ENCODE measurements at places on chromosomes 7 and 10.

DNA sequence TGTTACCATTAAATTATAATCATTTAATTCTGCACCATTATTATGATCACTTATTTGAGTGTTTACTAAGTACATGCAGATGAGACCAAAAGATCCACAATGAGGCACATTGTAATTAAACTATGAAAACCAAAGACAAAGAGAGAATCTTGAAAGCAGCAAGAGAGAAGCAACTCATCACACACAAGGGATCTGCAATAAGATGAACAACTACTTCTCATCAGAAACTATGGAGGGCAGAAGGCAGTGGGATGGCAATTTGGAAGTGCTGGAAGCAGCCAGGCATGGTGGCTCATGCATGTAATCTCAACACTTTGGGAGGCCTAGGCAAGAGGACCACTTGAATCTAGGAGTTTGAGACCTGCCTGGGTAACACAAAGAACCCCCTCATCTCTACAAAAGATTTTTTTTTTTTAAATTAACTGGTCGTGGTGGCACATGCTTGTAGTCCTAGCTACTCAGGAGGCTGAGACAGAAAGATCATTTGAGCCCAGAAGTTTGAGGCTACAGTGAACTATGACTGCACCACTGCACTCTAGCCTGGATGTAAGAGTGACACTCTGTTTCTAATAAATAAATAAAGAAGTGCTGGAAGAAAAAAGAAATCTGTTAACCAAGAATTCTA lies 47.7 kb downstream of the CDK6 start:
- no peak for DNase-seq

DNA sequence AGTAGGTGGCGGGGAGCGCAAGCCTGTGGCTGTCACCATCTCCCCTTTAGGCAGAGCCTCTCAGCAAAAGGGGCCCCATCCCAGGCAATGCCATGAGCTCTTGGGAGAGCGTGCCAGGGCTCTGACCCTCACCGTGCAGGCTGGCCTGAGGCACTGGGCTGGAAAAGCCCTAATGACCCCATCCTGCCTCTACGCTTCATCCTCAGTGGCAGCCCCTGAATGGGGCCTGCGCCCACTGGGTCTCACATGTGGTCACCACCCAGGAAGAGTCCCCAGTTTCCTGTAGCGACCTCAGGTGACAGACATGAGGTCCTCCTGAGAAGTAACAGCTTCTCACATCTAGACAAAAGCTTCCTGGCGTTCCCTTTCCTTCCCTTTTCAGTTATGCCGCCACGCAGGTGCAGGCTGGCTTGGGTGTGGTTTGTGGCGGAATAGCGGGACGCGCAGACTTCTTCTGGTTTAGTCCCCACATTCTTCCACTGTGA lies 59.2 kb downstream of the CLEC2L start:
- DNase-seq = no peak

DNA sequence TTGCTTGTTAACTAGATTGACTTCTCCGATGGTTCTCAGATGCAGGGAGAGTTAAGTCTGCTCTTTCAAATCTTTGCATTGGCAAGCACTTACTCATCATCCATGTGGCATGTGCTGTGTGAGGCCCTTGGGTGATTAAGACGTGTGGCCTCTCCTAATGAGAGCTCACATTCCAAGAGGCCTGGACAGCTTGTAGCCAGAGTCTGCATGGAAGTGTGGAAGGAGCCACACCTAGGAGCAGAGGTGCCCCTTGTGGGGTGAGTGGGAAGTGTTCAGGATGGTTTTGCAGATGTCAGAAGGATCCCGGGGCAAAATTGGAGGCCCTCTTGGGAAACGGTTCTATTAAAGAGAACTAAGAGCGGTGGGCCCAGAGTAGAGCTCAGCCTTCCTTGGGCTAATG lies 225.9 kb downstream of the PAXIP1 start:
- DNase-seq = no peak

DNA sequence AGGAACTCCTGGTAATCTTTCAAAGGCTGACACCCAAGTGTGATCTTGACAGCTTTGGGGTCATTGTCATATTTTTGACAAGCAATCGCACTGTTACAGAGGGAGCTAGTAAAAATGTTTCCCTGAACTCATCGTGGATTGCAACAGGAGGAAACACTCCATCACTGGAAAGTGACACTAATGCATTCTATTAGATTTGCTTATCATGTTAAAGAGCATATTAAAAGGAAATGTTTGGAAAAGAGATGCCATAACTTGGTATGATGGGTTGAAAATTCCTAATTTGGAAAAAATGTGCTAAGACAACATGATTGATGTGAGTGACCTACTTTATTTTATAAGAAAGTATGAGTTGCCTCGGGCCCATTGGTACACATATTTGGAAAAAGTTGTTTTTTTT lies 22.7 kb upstream of the EMX2 start:
- no peak for DNase-seq

DNA sequence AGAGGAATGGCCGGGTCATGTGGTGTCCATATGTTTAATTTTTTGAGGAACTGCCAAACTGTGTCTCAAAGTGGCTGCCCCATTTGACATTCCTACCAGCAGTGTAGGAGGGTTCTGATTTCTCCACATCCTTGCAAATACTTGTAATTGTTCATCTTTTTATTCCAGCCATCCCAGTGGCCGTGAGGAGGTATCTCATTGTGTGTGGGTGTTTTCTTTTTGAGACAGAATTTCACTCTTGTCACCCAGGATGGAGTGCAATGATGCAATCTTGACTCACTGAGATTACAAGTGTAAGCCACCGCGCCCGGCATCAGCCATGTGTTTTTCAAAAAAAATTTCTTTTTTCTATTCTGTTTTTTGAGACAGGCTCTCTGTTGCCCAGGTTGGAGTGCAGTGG lies 38.7 kb upstream of the DLG5 start:
- no peak for DNase-seq

DNA sequence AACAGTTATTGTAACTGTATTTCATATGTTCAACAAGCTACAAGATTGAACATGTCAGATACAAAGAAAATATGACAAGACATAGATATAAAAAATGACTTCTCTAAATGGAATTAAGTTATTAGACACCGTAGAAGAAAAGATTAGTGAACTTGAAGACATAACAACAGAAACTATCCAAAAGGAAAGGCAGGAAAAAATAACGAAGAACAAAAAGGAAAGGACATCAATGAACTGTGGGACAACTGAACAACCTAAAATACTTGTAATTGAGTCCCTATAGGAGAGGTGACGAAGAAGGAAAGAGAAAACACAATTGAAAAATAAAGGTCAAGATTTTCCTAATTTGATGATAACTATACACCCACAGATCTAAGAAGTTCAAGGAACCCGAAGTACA lies 32.3 kb downstream of the UPF2 start:
- no peak for DNase-seq

- no peak for DNase-seq
Measured at GRCh38 chr7:128056901-128057300, 25.7 kb upstream of the LRRC4 start.

GRCh38 chr7:122709930-122710646 lies 7.4 kb upstream of the RNF148 start:
- no peak for DNase-seq

DNA sequence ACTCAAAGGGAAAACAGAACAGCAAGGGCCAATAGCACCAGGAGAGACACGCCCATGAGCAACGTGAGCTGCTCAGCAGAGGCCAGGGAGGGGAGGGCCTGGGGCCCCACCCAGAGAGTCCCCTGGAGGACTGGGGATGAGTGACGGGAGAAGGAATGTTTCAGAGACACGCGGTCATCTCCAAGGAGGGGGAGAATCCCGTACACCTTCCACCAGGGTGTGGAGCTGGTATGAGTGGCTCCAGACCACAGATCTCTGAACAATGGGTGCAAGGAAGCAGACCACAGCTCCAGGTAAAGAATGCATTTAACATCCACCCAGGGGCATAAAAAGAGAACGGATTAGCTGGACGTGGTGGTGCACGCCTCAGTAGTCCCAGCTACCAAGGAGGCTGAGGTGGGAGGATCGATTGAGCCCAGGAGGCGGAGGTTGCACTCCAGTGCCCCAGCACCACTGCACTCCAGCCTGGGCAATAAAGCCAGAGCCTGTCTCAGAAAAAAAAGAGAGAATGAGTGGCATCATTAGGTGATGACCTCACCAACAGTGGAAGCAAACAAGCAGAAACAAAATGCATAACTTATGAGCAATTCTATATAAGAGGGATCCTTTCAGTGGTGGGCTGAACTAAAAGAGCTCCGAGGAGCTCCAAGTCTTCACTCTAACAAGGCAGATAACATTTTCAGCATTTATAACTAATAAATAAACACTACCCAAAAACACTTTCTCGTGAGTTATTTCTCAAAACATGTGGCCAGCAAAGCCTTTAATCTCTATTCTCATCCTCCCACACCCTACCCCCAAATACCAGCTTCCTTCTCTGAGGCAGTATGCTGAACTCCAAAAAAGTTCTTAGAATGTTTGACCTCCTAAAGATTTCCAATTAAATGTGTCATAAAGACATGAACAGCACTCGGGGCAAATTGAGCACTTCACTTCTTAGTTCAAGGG lies 12.5 kb downstream of the PSAP start:
- no peak for DNase-seq

GRCh38 chr10:2619472-2619871 lies 447.9 kb upstream of the PFKP start:
- DNase-seq = peak; percentile 18

DNA sequence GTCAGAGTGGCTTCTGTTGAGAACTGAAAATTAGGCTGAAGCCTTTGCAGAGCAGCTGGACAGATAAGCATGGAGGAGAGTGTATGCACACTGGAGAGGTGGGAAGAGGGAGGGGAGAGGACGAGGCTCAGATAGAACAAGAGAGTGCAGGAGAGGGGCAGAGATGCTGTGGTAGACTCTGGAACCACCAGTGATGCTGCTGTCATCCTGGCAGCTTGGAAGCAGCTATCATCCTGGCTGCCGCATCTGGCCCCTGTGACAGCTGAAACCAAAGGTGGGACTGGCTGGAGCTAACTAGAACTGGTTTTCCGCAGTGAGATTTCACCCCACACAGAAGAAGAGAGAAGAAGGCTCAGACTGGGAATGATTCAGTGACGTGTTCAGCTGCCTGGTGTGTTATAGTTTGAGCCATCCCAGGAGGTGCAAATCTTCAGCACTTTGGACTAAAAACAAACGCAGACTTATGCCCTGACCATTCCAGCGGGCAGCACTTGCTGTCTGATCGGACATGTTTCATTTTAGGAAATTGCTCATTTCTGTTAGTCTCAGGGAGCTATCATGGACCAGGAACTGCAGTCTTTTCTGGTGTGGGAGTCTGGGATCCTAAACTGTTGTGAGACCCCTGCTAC lies 38.4 kb downstream of the EEPD1 start:
- DNase-seq = no peak

- no peak for DNase-seq
Measured at GRCh38 chr10:33381451-33382215, 47.2 kb upstream of the NRP1 start.

DNA sequence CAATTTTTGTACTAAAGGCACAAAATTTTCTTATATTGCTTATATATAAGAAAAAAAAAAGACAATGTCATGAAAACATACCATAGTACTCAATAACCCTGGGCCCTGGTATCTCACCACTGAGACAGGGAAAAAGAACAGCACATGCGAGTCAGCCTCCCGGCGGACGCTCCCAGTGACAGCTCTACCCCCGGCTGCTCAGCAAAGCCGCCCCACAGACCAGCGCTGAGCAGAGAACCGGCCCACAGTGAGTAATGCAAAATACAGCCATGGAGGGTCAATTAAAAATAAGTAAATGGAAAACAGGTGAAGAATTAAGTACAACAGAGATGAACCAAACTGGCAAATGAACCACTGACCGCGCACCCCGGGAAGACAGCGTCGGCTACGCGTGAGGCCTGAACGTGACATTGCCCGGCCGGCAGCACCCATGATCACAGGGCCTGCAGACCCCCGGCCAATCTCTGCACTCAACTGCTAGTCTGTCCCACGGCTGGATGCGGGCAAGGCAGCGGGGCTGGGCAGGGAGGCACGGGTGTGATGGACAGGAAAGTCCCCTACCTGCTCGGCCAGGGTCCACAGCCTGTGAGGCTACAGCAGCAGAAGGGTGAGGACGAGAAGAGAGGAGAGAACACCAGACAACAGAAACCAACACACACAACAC lies 175.9 kb downstream of the ZMYND11 start:
- no peak for DNase-seq

GRCh38 chr10:88974446-88975376 lies 15.9 kb upstream of the FAS start:
- peak; percentile 52 for DNase-seq

DNA sequence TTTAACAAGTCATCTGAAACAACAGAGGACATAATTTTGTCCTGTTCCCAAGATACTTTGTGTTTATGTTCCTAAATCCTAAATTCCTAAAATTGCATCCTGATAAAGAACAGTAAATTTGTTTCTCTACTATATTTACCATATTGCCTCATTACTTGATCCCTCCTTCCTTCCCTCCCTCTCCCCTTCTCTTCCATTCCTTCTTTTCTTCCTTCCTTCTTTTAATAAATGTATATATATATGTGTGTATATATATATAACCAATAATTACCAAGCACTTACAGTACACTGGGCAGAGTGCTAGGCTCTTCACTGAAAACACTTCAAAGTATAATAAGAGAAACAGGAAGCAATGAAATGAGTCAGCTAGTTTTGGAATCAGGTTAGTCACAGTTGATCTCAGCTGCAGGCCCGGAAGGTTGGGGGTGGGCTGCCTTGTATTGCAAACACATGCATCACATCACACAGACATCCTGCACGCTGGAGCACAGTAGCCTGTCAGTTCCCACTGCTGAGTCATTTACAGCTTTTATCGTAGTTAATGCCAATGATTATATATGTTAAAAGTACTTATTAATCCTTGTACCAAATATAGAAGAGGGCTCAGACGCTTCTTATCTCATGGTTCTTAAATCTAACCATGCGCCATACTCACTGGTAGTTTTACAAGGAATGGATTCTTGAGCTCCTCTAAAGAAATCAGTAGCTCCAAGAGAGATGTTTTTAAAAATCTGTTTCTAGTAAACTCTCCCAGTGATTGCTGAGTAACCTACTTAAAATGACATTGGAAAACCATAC lies 551.7 kb downstream of the GRM8 start:
- DNase-seq = peak; percentile 92

DNA sequence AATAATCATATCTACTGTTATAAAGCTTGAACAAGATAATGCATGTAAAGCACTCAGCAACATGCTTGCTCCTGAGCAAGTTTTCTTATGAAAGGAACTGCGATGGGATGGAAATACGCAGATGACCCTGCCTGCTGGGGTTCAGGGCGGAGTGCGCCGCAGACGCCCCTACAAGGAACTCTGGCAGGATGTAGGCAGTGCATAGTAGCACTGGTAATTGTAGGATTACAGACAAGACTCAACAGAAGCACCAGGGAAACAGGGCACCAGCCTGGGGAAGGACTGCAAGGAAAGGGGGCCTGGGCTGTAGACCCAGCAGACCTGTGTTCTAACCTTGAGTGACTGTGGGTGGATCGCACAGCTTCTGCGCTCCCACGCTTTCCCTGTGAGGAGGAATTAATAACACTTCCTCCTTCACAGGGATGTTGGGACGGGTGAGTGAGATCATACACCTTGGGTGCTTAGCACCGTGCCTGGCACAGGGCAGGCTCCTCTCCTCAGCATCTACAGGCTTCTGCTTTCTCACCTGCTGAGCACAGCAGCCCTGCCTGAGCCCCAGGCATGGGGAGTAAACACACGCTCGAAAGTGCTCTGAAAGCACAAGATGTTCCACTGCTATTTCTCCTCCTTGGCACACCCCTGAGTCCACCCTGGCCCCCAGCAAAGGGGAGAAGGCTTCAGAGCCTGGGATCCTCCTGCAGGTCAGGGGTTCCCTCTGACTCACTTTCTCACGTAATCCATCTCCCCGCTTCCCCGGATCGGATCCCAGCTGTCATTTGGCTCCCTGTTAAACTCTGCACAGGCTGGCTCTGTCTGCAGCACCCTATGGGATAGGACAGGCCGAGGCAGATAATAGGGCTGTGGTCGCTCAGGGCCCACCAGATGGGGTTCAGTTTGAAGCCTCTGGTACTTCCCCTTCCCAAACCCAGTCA lies 19.2 kb downstream of the ITPRIP start:
- DNase-seq = no peak

Data from AML-193 (cell line).